ENCODE measurements at places on chromosomes 6 and 20.

- no peak for DNase-seq
Observed at GRCh38 chr6:82270881-82271635, 23.5 kb upstream of the IBTK start.

DNA sequence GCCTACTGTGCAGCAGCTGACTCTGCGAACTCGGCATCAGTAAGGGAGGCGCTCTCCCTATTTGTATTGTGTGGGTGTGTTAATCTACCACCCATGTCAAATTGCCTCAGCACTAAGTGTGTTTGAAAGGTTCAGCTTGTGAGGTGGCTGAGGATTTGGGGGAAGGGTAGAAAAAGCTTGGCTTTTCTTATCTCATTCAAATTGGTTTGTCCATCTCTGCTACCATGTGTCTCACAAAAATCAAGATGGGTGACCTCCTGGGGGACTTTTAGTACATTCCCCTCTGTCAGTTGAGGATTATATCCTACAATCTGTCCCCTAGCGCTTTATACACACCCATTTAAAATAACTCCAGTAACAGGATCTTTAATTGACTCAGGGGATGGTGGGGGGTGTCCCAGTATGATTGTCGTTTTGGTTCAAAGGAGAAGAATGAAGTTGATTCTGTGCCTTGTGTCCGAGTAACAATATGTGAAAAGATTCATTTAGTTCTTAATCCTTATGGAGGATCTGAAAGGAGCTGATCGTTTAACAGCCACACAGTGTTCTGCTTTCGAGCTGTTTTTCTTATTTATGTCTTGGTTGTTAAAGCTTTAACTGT is 609.6 kb downstream of the PKHD1 start:
- no peak for DNase-seq

GRCh38 chr6:122393351-122393896 is 6.0 kb upstream of the HSF2 start:
- DNase-seq: no peak

GRCh38 chr20:32570401-32571190 is 14.5 kb downstream of the NOL4L start:
- DNase-seq: no peak

- DNase-seq: no peak
Observed at GRCh38 chr6:140078561-140079125, 704.2 kb upstream of the CITED2 start.

DNA sequence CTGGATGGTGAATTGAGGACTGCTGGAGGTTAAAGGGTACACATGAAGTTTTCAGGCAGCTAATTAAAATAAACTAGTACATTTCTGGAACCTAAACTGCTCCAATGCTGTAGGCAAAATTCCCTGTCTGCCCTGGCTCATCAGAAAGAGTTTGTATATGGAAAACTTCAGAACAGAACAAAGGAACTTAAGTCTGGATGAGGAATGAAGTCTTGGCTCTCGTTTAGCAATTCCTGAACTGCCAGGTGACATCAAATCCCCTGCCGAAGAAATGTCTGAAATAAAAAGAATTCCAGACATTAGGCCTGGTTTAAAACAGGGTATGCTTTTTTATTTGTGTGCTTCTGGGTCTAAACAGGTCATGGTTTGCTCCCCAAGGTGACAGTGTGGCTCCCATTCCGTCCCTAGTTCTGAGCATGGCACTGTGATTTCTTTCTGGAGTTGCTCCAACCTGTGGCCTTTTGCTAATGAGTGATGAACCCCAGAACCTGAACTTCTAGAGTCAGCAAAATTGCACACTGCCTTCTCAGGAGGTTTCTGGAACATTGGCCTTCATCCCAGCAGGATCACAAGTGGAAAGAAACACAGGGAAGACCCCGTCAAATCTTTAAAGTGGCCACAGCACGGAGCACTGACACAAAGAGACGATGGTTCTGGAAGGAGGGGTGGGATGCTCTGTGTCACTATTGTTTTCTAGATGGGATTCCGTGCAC is 129.4 kb upstream of the NAA20 start:
- no peak for DNase-seq

GRCh38 chr6:39178804-39179203 is 50.5 kb downstream of the KCNK5 start:
- DNase-seq: no peak

GRCh38 chr20:49560186-49560585 is 7.8 kb downstream of the PTGIS start:
- no peak for DNase-seq

DNA sequence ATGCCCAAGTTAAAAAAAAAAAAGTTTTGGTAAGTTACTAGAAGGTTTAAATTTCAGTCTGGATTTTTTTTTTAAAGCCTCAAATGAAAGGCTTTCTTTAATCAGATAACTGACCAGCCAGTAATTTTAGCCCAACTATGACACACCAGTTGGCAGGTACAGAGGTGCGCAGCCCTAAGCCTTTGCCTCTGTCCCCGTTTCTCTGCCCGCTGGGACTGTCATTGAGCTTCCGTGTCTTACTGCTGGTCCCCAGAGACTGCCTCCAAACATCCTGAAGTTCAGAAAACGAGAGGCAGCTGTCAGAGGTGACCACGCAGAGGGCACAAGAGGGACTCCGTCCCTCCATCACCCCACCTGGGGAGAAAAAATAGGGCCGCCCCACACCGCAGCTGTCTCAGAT is 118.2 kb downstream of the RPS12 start:
- DNase-seq: no peak

- no peak for DNase-seq
Observed at GRCh38 chr6:127949251-127949650, 48.4 kb upstream of the THEMIS start.

GRCh38 chr6:47438481-47439347 is 38.9 kb upstream of the CD2AP start:
- DNase-seq: no peak

- no peak for DNase-seq
Observed at GRCh38 chr6:157539900-157540752, 159.1 kb downstream of the ZDHHC14 start.

GRCh38 chr20:34954904-34955230 is 739 bp downstream of the GSS start:
- DNase-seq: no peak

DNA sequence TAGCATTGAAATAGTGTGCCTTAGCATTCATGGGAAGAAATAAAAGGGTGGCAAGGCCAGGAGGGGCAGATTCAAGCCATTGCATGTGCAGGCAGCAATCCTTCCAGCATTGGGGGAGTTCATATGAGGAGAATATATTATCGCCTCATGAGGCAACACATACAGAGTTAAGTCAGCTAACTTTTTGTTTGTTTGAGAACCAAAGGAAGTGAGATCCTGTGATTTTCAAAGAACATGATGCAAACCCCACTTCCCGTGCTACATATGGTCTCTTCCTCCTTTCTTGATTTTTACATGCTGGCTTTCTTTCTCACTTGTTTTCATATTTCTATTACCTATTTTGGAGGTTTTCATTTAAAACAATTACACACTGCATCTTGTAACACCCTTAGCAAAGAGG is 579.7 kb upstream of the ARID1B start:
- DNase-seq: no peak

GRCh38 chr6:5705252-5705651 is 301.5 kb downstream of the NRN1 start:
- no peak for DNase-seq

DNA sequence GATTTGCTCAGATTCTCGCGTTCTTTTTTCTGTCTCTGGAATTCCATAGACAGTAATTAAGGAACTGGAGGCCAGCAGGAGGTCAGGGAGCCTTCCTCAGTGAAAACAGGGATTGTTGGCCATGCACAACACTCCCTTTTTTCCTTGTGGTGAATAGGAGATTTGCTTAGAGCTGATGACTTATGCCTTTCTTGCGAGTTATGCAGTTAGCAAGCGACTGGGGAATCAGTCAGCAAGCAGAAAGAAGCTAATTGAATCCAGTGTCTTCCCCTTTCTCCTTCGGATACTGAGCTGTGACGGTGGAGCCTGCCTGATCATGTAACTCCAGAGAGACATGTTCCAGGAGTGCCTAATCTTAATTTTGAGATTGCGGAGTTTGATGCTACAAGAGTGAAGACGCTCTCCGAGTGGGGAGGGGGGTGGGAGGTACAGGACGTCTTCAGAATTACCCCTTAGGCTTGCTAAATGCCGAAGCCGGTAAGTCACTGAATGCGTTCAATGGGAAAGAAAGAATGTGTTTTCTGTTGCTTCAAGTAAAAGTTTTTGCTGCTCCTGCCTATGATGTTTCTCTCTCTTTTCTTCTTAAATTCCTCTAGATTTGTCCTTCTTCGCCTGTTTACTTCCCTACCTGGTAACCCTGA is 165.9 kb downstream of the SASH1 start:
- no peak for DNase-seq

- no peak for DNase-seq
Observed at GRCh38 chr6:85660181-85660611, 17.5 kb upstream of the SYNCRIP start.

- no peak for DNase-seq
Observed at GRCh38 chr20:37656945-37657344, 36.9 kb upstream of the CTNNBL1 start.

- no peak for DNase-seq
Observed at GRCh38 chr6:25007269-25007699, 71.5 kb upstream of the RIPOR2 start.

DNA sequence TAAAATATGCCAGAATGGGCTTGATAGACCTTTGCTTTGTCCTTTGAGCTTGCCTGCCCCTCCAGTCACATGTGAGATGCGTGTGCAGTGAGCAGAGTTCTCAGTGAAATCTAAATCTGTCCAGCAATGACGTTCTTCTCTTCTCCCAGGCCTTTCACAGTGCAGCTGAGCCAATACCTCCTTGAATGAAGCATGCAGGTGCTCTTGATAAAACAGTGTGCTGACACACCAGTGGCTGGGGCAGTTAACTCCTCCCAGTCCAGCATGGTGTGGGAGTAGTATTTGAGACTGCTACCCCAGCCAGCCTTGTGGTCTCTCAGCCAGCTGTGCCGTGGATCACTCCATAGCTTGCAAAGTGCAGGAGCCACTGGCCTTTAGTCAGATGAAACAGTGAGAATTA is 240.5 kb downstream of the FARS2 start:
- no peak for DNase-seq

GRCh38 chr6:3045777-3046176 is 22.5 kb upstream of the RIPK1 start:
- no peak for DNase-seq

DNA sequence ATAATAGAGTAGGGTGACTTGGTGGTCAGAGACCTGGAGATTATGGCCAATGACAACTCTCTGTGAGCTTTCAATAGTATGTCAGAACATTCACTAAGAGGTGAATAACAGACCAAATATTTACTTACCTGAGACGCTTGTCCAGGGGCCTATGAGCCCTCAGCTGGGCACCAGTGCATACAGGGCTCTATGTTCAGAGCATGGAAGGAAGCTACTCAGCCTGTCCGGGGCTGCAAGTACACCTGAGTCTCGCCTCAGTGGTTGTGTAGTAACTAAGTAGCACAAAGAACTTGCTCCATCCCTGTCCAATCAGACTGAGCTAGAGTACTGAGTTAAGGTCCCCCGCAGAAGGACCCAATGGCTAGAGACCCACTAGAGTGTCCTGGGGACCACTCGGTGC is 11.6 kb upstream of the SCGN start:
- DNase-seq: no peak

DNA sequence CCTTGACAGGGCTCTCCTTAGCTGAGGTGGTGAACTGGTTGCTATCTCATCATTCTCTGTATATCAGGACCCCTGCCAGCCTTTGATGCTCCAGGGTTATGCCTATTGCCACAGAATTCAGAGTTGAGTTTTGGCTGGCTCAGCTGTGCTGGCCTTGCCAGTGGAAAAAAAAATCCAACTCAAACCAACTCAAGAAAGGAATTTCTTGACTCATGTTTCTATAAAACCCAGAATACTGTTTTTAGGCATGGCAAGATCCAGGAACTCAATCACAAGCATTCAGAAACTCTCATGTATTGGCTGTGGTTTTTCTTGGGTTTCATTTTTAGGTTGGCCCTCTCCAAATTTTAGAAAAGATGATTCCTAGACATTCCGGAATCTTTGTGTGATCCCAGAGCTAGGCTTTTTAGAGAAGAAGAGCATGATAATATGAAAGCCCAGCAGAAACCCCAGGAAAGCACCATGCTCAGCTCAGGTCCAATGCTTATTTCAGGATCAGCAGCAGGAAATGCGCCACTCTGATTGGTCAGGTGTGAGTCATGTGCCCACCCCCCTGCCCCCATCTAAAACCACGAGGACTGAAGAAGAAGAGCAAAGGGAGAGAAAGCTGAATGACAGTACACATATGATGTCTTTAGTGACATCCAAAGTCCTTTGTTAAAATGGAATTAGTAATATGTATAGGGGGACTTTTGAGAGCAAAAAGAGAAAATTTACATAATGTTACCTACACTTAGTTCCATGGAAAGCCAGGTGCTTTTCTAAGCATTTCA is 122.9 kb downstream of the RNF144B start:
- no peak for DNase-seq

- no peak for DNase-seq
Observed at GRCh38 chr20:8036771-8037170, 17.2 kb upstream of the TMX4 start.

DNA sequence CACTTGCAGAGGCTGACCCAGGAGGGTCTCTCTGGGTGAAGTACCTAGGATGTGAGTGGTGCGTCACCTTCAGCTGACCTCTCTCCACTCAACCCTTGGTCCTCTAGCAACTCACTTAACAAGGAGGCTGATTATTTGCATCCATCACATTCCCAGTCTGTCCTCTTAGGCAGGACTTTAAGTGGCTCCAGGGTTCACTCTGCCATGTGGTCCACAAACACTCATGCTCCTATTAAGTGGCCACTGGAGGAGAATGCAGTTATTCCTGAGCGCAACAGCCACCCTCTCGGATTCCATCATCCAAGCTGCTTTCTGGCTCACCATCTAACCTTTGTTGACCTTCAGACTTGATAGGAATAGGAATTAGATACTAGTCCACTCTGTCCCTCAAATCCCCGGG is 61.1 kb upstream of the SCAF8 start:
- DNase-seq: no peak

DNA sequence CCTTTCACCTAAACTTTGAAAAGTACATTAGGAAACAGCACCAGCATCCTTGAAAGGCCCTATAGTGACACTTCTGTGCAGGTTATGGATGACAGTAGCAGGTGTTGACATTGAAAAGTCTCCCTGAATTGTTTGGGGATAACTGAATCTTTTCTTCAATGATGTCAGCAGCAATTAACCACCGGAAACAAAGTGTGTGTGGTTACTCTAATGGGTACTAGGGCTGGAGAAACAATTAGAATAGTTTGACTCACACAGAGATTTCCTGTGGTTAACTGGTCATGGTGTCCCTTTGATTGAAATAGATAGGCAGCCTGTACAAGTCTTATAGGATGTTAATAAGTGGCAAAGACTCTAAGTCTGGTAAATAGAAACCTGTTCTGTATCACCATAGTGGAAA is 189.1 kb downstream of the TBX18 start:
- DNase-seq: no peak

- no peak for DNase-seq
Observed at GRCh38 chr6:137102851-137103492, 58.2 kb upstream of the IL20RA start.

DNA sequence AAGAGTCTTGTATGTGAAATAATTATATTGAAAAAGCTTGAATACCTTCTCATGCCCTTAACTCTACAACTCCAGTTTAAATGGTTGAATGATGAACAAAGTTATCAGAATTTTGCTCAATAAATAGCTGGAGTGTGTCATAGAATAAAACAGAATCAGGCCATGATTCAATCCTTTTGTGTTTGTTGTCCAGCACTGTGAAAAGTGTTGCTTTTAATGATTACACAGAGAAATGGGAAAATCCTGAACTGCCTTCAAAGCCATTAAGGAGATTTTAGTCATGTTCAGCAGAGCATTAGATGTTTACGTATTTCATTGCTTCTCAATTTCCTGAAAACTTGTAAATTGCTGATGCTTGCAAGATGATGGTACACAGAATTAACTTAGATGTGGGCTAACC is 262.9 kb upstream of the BTBD3 start:
- no peak for DNase-seq

GRCh38 chr6:22298475-22298890 is 1.6 kb upstream of the PRL start:
- DNase-seq: no peak

Measured in cortex of kidney (tissue), 1 donor.